ENCODE measurements at places on chromosomes 16 and 17.

- DNase-seq: no peak
Observed at GRCh38 chr17:66426397-66427033, 124.1 kb downstream of the PRKCA start.

DNA sequence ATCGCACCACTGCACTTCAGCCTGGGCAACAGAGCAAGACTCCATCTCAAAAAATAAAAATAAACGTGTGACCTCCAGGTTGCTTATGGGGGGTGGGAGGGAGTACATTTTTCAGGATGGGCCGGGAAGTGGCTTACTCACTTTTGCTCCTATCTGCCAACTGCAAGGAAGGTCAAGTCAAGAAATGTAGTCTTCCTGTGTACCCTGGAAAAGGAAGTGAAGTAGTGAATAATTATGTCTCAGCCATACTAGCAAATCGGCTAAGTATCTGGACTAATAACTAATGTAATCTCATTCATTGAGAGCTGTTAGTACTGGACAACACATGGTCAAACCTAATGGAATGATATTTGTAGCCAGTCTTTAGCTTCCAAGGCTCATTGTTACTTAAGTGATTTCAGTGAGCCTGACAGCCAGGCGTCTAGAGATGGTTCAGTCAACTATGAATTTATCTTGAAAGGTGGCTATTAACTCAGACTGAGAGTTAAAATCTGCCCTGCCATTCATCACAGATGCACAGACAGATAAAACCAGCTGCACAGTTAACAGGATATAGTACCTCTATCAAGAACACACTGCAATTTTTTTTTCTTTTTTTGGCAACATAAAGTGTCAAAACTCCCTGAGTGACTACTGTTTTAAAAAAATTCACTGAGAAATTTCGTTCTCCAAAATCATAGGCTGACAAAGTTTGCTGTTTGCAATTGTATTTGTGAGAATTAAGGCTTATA is 3.7 kb upstream of the TACO1 start:
- DNase-seq: no peak

GRCh38 chr17:29616300-29617048 is 6.2 kb downstream of the CORO6 start:
- DNase-seq: no peak

DNA sequence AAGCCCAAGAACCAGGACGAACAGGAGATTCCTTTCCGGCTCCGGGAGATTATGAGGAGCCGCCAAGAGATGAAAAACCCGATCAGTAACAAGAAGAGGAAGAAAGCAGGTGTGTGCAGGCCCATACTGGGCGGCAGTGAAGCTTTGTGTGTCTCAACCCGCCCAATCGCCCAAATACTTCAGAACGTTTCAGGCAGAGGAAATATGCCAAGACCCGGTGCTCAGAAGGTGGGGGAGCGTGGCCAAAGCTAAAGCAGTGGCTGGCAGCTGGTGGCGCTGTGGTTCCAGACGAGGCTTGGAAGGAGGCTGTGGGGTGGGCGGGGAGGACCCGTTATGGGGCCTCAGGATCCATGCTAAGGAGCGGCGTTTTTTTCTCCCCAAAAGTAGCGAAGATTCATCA is 1.2 kb downstream of the CCDC137 start:
- DNase-seq: no peak

- peak; percentile 70 for DNase-seq
Observed at GRCh38 chr17:40298726-40299125, 10.3 kb upstream of the RARA start.

DNA sequence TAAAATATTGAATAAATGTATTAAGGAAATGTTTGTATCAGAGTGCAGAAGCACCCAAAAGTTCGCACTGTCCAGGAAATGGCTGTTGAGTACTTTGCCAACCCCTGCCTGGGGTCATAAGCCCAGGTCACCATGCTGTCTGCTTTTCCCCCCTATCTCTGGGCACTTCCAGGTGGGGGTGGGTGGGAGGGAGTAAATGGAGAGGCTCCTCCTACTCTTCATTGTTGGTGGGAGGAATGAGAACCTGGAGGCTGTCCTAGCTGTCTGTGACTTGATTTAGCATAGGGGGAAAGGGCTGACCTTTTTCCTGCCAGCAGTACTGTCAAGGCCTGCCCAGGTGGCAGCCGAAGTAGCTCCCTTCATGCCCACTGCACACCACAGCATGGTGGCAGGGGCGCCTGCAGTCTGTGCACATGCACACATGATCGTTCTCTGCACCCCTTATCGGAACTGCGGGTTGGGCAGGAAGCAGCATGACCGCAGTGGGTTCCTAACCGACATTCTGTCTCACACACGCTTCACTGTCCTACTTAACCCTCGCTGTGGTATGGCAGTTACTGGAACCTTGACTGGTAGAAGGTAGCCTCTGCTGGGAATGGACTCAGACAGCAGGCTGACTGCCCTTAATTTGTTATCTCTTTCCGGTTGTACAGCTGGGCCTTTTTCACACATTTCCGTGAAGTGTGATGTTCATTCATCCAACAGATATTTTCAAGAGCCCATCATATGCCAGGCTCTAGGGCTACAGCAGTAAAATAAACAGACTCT is 41.5 kb downstream of the LDHD start:
- no peak for DNase-seq

DNA sequence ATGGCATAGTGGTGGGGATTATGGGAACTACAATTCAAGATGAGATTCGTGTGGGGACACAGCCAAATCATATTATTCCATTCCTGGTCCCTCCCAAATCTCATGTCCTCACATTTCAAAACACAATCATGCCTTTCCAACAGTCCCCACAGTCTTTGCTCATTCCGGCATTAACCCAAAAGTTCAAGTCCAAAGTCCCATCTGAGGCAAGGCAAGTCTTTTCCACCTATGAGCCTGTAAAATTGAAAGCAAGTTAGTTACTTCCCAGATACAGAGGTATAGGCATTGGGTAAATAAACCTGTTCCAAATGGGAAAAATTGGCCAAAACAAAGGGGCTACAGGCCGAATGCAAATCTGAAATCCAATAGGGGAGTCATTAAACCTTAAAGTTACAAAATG is 1063.2 kb downstream of the CDH11 start:
- no peak for DNase-seq

DNA sequence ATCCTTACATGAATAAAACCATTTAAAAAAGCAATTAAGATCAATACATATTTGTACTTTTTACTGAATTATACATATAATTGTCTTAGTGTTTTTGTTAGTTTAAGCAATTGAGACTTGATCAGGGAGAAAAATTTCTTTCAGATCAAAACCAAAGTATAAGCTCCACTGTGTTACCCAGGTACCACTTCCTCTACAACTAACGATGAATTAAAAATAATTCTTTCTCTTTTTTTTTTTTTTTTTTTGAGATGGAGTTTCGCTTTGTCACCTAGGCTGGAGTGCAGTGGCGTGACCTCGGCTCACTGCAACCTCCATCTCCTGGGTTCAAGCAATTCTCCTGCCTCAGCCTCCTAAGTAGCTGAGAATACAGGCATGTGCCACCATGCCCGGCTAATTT is 6.8 kb downstream of the FBXO47 start:
- DNase-seq: no peak

- no peak for DNase-seq
Observed at GRCh38 chr16:4536391-4537106, 2.0 kb downstream of the CDIP1 start.

DNA sequence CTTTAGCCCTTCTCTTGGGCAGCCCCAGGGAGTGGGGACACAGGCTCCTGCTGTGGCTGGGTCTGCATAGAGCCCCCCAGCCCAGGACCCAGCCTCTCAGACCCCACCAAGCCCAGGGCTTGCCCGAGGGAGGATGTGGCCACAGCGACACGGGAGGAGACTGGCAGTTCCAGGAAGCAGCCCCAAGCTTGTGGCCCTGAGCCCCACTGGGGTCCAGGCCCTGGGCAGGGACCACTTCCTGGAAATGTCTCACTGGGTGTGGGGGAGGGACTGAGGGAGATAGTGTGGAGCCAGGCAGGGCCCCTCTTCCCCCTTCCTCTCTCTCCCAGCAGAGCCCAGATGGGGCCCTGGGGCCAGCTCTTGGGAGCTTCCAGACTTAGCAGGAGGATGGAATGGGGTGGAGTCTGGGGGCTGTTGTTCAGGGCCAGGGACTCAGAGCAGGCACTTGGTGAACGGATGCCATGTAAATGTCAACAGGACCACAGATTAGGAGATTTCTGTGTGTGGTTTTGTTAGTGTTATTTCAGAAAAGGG is 35.3 kb downstream of the ADGRG5 start:
- DNase-seq: peak; percentile 5

- DNase-seq: no peak
Observed at GRCh38 chr17:48692049-48692448, 30.3 kb downstream of the PRAC1 start.

DNA sequence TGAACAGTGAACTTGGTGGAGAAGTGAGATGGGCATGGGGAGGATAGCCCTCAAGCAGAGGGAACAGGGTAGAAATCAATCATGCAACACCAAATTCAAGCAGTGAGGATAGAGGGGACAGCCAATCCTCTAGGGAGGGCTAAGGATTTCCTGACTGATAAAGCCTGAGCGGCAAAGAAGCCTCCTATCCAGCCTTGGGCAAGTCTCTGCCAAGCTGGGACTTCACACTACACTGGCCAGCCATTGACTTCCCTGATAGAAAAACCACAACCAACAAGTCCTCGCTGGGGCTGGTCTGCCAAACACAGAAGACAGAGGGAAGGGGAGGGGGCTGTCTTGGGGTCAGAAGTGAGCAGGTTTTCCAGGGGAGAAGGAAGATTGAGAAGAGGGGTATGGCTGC is 2.5 kb upstream of the FBXL19 start:
- DNase-seq: no peak

DNA sequence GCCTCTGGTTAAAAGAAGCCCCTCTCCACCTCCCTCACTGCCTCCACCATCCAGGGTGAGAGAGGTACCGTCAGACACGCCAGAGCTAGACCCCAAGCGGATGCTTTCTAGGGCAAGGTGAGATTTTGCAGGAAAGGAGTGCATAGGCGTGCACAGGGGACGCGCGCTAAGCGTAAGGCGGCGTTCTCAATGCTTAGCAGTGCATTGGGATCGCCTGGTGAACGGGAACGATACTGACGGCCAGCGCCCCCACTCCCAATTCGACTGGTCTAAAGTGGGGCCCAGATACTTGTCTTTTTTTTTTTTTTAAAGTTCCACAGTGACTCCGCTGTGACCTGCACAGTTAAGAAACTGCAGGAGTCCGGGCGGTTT is 57.9 kb upstream of the CREBBP start:
- no peak for DNase-seq

- no peak for DNase-seq
Observed at GRCh38 chr17:77274096-77274845, 133.5 kb downstream of the SEC14L1 start.

DNA sequence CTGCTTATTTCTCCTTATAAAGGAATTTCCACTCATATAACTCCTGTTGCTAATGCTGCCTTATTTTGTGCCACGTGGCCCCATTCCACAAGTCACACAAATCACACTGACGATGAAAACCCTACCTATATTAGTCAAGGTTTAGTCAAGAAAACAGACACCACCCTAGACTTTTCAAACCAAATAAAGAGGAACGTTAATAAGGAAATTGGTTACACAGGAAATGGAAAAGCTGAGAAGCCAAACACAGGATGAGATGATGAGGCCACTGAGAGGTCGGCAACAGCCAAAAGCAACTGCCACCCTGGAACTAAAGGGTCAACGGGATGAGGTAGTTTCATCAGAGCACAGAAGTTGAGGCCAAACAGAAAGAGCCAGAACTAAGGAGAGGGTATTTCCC is 47.3 kb upstream of the ALOX12 start:
- DNase-seq: no peak

- DNase-seq: no peak
Observed at GRCh38 chr16:13041646-13042290, 140.4 kb downstream of the SHISA9 start.

- DNase-seq: no peak
Observed at GRCh38 chr17:43351691-43352090, 47.1 kb upstream of the ARL4D start.

DNA sequence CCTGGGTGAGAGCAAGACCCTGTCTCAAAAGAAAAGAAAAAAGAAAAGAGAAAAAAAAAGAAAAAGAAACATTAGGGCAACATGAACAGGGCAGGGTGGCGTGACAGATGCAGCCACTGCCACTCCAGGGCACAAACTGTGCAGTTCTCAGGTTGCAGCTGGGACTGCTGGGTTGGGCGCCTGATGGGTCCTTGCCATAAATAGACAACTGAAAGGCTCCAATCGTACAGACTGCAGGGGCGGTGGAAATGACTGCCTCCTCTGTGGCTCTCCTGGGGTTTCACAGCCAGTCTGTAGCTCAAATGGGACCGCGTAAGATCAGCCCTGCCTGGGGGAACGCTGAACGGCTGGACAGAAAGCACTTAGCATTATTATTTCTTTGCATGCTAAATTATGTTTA is 130.7 kb downstream of the CPPED1 start:
- no peak for DNase-seq

DNA sequence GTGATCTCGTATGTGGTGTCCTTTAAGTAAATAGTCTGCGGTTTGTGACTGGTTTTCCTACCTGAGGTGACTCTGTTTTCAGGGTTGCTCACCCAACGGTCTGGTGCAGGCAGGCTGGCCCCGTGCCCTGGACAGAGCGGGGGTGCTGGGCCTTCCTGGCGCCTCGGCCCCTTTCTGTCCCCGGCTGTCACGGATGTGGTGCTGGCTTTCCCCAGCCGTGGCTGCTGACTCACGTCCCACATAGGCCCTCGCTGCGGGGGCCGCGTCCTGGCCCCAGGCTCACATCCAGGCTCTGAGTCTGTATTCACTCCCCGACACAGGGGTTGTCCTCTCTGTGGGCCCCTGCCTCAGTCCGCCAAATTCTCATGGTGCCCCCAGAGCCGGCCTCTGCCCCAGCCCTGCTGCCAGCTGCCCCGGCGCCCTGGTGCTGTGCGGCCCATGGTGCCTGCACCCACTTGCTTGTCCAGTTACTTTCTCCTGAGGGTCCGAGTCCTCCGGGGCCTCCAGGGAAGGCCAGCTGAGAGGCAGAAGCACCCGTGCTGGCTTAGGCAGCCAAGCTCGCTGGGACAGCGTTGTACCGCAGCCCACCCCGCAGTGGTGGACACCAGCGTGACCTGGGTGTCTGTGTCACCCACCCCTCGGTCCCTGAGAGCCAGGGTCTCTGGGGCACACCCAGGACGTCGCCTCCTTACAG is 5.9 kb downstream of the CHMP6 start:
- peak; percentile 9 for DNase-seq

DNA sequence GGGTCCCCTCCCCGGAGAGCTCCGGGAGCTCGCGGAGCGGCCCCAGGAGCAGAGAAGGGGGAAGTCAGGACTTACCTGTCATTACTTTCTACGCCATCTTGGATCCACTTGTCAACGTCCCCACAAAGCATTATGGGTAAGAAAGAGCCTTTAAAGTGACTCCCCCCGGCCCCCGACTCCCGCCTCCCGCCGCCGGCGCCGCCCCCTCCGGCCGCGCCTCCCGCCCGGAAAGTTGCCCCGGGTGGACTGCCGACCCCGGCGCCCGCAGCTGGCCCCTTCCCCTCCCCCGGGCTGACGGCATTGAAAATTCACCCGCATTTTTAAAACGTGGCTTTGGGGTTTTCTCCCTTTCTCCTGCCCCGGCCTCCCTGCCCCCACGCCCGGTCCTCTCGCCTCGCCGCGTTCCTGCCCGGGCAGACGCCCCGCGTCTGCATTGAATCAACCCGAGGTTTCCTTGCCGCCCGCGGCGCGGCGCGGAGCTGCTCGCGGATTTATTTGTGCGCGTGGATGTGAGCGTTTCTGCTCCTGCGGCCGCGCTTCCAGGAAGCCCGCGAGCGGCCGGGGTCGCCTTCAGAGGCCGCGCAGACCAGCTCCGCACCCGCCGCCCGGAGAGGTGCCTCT is at the start of gene HELZ:
Gene HELZ (minus strand): TSS at position 124 of the 621 bp plus-strand sequence. CDS start 26,392 bp downstream, outside the sequence.
- peak; percentile 93 for DNase-seq

All from AG20443 (cell line).